Esophagus squamous epithelium (tissue), 5 donors: ENCODE measurements at places on chromosomes 7 and 10. TPM values are rescaled to one million over a fixed set of nuclear protein-coding genes. Genes with fewer than 3 reads are reported as not detected.

The ETV1 gene
- total RNA-seq, result 0.27 TPM

GRCh38 chr7:37601321-37601720 is 82.2 kb upstream of the GPR141 start:
- no peak for DNase-seq

GRCh38 chr10:103111918-103112877 is 80.9 kb downstream of the NT5C2 start:
- no peak for DNase-seq

DNA sequence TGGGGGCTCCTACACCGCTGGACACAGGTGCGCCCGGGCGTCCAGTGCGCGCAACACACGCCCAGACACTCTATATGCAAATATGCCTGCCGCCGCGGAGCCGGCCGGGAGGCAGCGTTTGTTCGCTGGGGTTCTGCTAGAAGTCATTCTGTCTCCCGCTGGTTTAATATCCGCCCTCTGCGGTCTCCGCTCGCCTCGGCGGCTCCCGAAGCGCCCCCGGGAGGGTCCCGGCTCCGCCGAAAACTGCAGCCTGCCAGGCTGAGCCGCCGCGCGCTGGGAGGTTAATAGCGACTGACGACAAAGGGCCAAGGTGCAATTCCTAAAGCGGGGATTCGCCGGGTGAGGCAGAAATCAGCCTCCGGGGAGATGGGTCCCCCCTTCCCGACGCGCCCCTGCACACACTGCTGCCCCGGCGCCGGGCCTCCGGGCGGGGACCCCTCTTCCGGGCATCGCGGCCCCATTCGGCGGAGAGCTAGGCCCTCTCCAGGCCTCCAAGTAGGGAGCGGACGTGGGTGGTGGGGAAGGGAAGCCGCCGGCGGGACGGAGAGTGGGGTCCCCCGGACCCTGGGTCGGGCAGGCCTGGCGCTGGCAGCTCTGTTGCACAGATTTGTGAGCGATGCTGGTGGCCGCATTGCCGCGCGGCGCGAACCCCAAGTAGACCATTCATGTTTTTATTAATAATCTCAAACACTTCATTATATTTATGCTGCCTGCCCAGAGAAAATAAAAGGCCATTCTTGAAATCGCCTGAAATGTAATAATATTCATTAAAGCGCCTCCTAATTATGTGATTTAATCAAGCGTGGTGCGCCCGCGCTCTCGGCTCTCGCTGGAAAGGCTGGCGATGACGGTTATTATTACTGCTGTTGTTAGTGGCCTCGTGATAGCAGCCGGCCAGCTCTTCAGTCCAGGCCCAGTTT is 9.1 kb downstream of the EN2 start:
- no peak for DNase-seq

DNA sequence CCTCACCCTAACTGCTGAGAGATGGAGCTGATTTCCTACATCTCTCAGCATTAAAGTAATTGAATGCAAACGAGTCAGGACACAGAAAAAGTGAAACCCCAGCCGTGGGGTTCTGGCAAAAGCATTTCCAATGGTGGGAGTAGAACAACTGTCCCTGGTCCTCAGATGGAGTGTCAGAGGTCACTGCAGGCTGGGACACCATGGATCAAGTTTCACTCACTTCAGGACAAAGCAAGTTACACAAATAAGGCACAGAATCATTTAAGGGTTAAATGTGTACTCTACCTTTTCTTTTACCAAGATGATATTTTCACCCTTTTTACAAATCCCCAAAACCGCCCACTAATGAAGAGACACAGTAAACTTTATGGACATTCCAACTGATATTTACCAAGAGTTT is 607.8 kb downstream of the PARD3 start:
- no peak for DNase-seq

The BTBD16 gene
- not detected for total RNA-seq

DNA sequence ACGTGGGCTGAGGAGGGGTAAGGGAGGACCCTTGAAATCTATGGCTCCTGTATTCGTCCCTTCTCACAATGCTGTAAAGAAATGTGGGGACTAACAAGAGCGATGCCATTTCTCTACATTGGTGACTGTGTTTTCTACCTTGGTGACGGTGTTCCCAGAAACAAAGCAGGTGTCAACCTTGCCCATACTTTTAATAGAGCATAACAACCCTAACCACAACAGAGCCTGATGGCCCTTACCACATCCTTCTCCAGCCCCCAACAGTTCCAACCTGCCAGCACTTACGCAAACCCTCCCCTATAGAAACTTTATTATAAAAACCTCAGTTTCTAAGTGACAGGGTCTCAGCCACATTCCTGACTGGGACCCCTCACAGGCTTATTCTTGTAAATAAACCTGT is 28.2 kb upstream of the ADCYAP1R1 start:
- DNase-seq, result no peak

The NYAP1 gene
- 1.1 TPM for total RNA-seq

- no peak for DNase-seq
Measured at GRCh38 chr7:33757563-33758165, 147.7 kb upstream of the BMPER start.

DNA sequence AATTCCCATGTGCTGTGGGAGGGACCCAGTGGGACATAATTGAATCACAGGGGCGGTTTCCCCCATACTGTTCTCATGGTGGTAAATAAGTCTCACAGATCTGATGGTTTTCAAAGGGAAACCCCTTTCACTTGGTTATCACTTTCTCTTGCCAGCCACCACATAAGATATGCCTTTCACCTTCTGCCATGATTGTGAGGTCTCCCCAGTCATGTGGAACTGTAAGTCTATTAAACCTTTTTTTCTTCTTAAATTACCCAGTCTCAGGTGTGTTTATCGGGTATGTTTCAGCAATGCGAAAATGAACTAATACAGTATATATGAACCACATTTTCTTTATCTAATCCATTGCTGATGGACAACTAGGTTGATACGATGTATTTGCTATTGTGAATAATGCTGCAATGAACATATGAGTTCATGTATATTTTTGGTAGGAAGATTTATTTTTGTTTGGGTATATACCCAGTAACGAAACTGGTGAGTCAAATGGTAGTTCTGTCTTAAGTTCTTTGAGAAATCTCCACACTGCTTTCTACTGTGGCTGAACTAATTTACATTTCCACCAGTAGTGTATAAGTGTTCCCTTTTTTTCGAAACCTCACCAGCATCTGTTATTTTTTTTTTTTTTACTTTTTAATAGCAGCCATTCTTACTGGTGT is 70.0 kb upstream of the HGF start:
- DNase-seq, result no peak

GRCh38 chr7:121936951-121937623 is 64.1 kb downstream of the PTPRZ1 start:
- DNase-seq, result no peak

- DNase-seq, result no peak
Measured at GRCh38 chr10:24966962-24967481, 14.6 kb upstream of the PRTFDC1 start.

- DNase-seq, result no peak
Measured at GRCh38 chr7:132603220-132603833, 27.1 kb upstream of the PLXNA4 start.

DNA sequence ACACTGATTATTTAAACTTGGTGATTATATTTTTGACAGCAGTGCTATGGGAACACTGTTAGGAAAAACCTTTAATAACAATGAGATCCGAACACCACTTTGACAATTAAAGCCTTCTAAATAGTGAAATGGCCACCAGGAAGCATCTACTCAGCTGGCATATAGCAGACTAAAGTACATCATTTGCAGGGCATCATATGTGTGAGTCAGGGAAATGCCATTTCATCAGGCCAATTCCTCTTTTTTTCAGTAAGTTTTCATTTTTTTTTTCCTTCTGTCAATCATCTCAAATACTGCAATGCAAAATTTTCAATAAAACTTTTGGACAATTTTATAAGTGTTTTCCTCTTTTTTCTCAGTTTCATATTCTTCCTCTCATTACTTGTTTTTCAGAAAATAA is 521.4 kb upstream of the SEMA3D start:
- no peak for DNase-seq

DNA sequence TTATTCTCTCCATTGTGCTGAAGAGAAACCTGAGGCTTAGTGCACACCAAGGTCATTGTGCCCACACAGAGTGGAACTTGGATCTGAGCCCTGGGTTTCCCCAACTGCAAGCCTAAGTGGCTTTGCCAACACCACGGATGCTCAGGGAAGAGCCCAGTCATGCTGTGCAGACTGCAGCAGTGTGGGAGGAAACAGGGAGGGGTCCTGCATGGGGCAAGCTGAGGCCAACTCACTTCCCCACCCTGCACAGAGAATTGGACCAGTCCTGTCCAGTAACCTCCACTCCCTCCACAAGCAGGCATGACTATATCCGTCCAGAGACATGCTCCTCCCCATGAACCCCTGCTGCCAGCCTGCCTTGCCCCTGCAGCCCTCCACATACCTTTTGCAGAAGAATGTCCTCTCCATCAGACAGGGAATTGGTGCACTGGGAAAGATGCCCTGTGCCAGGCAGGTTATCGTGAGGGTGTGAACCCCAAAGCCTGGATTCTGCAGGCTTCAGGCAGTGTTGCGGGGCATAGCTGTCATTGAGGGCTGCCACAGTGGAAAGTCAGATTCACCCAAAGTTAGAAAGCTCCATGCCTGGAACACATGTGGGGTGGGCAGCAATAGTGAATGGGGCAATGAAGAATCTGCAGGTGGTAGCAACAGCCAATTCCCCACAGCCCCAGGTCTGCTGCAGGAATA is 44.9 kb downstream of the DRGX start:
- DNase-seq, result no peak

DNA sequence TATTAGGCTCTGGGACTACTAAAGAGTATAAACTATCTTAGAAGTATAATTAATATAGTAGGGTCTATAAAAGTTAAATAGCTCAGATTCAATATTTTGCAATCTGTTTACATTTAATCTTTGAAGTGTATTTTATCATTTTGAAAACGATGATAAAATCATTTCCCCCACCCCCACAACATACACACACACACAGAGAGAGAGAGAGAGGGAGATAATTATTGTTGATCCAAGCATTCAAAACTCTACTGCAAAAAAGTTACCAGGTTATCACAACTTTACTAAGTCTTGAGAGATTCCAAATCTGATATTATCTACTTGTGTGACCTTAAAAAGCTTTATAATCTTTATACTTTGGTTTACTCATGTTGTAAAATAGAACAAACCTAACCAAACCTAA is 14.0 kb downstream of the ZNF800 start:
- no peak for DNase-seq

DNA sequence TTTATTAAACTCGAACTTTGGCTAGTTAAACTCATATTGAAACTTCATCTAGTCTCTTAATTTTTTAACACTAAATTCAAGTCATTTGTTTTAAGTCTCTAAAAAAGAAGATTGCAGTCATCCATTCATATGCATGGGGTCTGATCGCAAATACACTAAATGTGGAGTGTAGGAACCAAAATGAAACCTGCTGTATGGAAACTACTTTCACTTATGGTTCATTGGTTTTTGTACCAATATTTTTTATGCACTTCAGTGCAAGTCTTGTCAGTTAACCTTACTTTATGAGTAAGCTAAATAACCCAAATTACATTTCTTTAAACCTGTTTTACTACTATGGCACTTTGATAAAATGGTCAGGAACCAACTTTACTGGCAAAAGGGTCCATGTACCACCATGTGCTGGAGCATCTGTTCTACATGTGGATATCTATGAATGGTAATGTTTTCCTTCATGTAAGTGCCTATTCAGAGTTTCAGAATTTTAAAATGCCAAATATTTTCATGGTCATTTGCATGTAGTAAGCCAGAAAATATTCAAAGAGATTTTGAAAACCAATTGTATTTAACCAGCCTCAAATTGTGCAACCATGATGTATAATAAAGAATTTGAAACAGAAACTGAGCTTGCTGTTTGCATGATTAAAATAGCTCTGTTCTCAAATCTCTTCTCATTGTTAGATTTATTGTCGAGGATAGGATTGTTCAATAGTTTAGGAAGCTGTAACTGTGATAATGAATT is 7.6 kb upstream of the SUPV3L1 start:
- no peak for DNase-seq

The NAT16 gene
- total RNA-seq, result not detected

- no peak for DNase-seq
Measured at GRCh38 chr7:2758673-2759616, 70.9 kb downstream of the AMZ1 start.

DNA sequence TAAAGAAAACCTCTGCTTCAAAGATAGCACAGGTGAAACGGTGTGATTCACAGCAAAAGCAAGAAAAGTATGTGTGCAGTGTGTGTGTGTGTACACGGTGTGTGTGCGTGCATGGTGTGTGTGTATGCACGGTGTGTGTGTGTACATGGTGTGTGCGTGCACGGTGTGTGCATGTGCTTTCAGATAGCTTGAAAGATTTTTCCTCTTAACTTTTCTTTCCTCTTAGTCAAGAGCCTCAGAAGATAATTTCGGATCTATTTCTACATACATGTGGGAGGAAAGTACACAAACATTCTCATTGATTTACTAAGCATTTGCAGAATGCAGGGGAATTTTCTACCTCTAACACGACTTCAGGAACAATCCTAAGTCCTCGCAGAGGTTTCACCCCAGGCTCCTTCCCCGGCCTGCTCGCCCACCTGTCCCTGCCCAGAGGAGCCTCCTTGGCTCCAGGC is 2.9 kb downstream of the FGFR2 start:
- no peak for DNase-seq

The PHKG1 gene
- 2.7 TPM for total RNA-seq

The CALML3 gene
- 799 TPM for total RNA-seq

DNA sequence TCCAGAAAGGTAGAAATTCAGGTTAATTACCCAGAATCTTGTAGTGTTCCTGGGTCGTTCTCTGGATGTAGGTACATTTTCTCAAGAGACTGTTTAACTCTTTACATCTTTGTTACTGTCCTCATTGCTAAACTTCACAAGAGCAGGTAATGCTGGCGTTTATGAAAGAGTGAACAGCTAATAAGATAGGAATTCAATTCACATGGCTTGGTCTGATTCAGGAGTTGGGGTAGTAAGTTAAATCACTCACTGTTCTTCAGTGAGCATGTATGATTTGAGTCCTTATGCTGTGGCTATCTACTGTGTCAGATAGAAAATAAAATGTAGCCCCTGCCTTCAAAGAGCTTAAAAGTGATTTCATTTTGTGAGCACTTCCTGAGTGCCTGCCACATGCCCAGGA is 480.0 kb downstream of the LRMDA start:
- no peak for DNase-seq

- no peak for DNase-seq
Measured at GRCh38 chr10:2077231-2077630, 339.9 kb upstream of the ADARB2 start.

- no peak for DNase-seq
Measured at GRCh38 chr10:118732245-118733165, 22.3 kb downstream of the CACUL1 start.
